AG20443 (cell line): ENCODE measurements at places on chromosomes 12 and 14.
A peak's percentile ranks its signal among the peaks of the same experiment; 100 is the strongest.

- peak; percentile 79 for DNase-seq
Observed at GRCh38 chr12:57452937-57453509, 2.1 kb upstream of the INHBE start.

GRCh38 chr12:13203034-13203922 is 6.8 kb downstream of the EMP1 start:
- DNase-seq = peak; percentile 58

DNA sequence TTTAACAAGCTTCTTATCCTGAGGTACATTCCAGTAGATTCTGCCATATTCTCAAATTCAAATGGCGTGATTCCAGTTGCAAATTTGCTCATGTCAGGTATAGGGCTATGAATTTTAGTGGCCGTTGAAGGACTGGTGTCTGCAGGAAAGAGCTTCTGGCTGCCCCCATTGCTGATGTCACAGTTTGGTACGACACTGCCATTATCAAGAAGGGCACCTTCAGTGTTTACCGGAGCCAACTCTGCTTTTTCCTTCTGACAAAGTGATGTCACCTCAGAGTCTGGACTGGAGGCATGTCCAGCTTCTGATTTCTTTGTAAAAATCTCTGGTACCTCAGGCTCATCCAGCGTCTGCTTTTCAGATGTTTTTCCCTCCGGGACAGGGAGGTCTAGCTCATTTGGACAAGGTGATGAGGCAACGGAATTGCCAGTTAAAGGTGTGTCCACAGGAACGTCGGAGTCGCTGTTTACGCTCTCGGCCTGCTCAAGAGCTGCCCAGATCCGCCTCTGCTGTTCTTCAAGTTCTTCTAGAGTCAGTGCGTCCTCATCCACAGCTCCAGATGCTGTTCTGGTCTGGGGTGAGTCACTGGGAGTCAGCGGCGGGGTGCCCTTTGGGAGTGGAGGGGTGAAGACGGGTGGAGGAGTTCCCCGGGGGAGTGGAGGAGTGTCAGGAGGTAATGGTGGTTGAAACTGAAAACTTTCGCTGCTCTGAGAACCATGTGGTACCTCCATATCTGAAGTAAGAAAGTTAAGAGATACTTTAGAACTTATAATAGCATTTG is 27.0 kb downstream of the ZCCHC8 start:
- peak; percentile 24 for DNase-seq

- no peak for DNase-seq
Observed at GRCh38 chr12:127006972-127007371, 1260.0 kb upstream of the TMEM132C start.

- peak; percentile 74 for DNase-seq
Observed at GRCh38 chr12:29241821-29242591, 92.9 kb downstream of the FAR2 start.

DNA sequence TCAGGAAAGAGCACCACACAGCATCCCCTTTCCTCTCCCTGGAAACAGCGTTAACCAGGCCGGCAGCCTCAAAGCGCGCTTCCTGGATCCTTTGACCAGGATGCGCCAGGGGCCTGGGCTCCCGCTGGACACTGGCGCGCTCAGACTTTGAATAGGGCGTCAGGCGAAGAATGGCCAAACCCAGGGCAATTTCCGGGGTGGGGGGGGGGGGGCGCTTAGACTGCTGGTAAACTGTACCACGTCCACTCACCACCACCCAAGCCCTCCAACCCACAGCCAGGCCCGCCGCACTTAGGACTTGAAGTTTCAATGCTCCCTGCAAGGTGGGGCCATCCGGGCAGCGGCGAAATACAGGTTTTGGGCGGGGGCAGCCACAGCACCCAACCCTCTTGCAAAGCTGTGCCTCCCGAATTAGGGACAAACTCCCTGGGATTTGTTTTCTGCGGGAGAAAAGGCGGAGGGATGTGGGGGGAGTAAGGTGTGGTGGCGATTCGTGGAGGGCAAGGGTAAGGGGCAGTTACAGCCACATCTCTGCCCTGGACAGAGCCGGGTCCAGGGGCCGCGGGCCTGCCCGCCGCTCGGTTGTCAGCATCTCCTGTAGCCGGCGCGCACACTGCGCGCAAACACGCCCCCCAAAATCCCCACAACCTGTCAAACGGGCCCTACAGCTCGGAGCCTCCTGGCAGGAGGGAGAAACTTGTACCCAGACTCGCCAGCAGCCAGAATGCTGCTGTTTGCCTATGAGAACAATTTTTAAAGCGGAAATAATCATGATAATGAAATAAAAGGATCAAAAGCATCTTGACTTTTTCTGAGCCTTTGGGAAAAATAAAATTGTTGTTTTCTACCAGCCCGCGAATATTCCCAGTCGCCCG is 958 bp downstream of the RTN1 start:
- peak; percentile 10 for DNase-seq

- DNase-seq = peak; percentile 29
Observed at GRCh38 chr12:19200261-19200660, 70.7 kb downstream of the PLEKHA5 start.

DNA sequence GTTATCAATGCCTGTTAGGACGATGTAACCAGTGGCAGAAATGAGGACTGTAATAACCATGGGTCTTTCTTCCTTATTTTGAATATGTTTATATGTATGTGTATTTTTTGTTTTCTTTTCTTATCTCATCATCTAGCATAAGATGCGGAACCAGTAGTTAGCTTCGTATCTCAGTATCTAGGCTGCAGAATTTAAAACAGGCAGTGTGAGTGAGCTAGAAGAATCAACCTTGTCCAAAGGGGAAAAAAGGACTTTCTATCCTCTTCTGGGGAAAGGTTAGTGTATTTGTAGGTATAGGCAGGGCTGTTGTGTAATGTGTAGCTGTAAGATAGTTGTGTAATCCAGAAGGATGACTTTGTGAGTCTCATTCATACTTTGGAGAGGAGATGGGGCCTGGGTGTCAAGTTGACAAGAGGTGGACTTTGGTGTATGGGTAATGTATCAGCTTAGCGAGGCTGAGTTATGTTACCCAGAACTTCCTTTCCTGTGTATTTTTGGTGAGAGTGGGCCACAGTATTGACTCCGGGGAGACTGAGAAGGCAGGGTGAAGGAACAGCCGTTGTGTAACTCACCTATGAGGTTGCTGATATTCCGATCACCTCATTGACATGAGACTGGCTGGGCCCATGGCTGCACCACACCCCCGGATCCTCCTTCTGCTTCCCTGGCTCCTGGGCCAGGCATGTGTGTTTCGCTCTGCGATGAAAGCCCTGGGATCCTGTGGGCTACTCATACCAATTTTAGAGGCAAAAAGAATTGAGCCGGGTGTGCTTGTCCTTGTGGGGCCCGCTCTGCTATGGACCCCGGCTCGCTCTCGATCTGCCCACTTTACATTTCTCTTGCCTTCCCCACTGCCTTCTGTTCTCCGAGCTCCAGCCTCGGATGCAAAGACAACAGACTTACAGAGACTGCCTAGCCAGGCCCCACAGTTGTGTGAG is 24.3 kb downstream of the DLK1 start:
- DNase-seq = no peak

DNA sequence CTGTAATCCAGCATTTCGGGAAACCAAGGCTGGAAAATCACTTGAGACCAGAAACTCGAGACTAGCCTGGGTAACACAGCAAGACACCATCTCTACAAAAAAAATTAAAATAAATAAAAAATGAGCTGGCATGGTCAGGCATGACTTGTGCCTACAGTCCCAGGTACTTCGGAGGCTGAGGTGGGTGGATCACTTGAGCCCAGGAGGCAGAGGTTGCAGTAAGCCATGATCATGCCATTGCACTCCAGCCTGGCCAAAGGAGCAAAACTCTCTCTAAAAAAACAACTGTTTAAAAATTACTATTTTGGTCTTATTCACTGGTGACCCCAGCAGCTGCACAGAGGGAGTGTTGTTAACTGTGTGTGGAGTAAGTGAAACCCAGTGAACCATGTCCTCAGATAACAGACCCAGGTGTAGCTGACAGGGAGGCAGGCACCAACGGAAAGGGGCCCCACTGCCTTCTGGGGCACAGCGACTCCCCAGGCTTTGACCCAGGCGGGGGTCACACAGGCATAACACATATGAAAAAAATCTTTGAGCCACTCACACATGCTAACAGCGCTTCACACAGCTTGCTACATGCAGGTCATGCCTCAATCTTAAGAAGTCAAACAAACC is 12.1 kb downstream of the DDX54 start:
- no peak for DNase-seq

- DNase-seq = no peak
Observed at GRCh38 chr12:50566066-50566465, 61.3 kb downstream of the DIP2B start.

DNA sequence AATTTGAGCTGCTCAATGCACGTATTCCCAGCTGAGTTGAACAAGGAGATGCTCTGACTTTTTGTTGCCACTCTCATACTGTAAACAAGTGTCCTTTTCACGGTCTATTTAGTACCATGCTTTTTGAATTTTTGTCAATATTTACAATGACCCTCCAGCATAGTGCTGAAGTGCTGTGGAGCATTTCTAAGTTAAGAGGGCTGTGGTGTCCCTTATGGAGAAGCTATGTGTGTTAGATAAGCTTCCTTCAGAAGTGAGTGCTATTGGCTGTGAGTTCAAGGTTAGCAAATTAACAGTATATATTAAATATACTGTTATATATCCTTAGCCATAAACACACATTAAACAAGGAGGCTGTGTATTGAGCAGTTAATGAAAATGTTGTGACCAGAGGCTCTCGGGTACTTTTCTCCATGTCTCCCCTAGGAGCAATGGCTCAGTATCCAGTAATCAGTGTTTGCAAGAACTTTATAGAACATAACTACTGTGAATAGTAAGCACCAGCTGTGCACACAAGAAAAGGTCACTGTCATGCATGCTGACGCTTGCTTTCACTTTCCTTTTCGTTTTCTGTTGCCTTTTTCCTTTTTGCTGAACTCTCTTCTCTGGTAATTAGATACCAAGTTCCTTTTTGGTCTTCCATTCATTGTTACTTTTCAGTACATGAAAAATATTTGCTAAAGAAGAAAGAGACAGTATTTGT is 187.2 kb upstream of the NEDD1 start:
- peak; percentile 41 for DNase-seq

DNA sequence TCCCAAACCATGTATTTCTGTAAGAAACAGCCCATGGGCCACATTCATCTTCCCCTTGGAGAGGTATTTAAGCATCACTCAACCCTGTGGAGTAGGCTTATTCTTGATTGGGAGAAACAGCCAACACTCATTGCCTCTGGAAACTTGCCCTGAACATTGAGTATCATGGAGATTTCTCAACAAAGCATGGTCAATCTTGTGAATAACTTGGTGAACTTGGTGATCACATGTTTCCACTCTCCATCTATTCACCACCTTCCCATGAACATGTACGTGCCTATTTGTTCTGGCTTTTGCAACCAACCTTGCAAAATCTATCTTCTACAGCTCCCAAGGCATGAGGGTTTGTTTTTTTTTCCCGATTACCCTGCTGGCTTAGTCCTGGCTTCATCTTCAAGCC is 163.2 kb downstream of the PAH start:
- DNase-seq = no peak

GRCh38 chr14:23694949-23695663 is 58.9 kb downstream of the DHRS2 start:
- DNase-seq = peak; percentile 41

- no peak for DNase-seq
Observed at GRCh38 chr12:13121568-13121967, 18.1 kb upstream of the GSG1 start.
